Activated naive CD8-positive, alpha-beta T cell treated with anti-CD3 and anti-CD28 coated beads, Interleukin-2, amount 10 ng/mL, durations not matched to agents 7 days and 5 days (primary cell): ENCODE measurements at places on chromosomes 4 and X. TPM values are rescaled to one million over a fixed set of nuclear protein-coding genes. Genes with fewer than 3 reads are reported as not detected.

Gene AMTN
- not detected for total RNA-seq

GRCh38 chr4:35520059-35520458, 724.3 kb downstream of the ARAP2 start:
- no peak for DNase-seq
- H3K4me3 ChIP-seq, result no peak overlapping the region
- H3K27me3 ChIP-seq, result no peaks in the 10 kb centered on the region
- no peaks in the 10 kb centered on the region for H3K4me1 ChIP-seq

Gene NDNF
- 0.11 TPM for total RNA-seq

Gene FGA
- total RNA-seq, result not detected

Gene TMEM271
- total RNA-seq, result not detected

Gene FAM9A
- not detected for total RNA-seq

Gene CCDC120
- total RNA-seq, result 9.0 TPM

GRCh38 chr4:16199093-16199492, 27.2 kb downstream of the TAPT1 start:
- H3K4me1 ChIP-seq, result peaks cover 12% of the 10 kb centered on the region
- DNase-seq, result no peak
- H3K27me3 ChIP-seq, result no peaks in the 10 kb centered on the region
- no peak overlapping the region for H3K27ac ChIP-seq
- no peak overlapping the region for H3K4me3 ChIP-seq
- peaks cover 6% of the 10 kb centered on the region for H3K36me3 ChIP-seq

Gene GRID2
- not detected for total RNA-seq

Gene SLC6A8
- 1.7 TPM for total RNA-seq

GRCh38 chrX:23898412-23898959, 9.3 kb downstream of the APOO start:
- H3K27me3 ChIP-seq, result no peaks in the 10 kb centered on the region
- H3K27ac ChIP-seq, result no peak overlapping the region
- H3K4me1 ChIP-seq, result peaks cover 4% of the 10 kb centered on the region
- no peak for DNase-seq
- no peaks in the 10 kb centered on the region for H3K36me3 ChIP-seq

DNA sequence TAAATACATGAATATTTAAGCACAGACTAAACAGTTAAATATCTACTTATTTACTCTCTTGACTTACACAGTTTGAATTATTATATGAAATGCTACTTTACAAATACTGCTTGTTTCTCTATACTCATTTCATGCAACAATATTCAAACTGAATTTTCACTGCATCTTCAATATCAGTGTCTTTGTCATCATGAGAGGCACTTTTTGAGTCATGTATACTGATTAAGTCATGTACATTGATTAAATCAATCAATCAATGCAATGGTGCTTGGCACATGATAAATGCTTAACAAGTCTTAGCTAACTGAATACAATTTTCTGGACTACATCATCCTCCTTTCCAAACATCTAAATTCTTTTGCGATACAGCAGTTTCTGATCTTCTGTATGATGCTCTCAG, 67.1 kb downstream of the CHM start:
- no peak for DNase-seq
- H3K27me3 ChIP-seq, result no peaks in the 10 kb centered on the region
- H3K4me1 ChIP-seq, result no peaks in the 10 kb centered on the region
- no peak overlapping the region for H3K27ac ChIP-seq
- peaks cover 15% of the 10 kb centered on the region for H3K36me3 ChIP-seq

Gene CTAG2
- total RNA-seq, result 17.1 TPM

- no peaks in the 10 kb centered on the region for H3K4me1 ChIP-seq
- no peak overlapping the region for H3K27ac ChIP-seq
- H3K36me3 ChIP-seq, result no peaks in the 10 kb centered on the region
- H3K4me3 ChIP-seq, result no peak overlapping the region
- no peaks in the 10 kb centered on the region for H3K27me3 ChIP-seq
Observed at GRCh38 chrX:18877469-18877868, 106.4 kb downstream of the PHKA2 start.

DNA sequence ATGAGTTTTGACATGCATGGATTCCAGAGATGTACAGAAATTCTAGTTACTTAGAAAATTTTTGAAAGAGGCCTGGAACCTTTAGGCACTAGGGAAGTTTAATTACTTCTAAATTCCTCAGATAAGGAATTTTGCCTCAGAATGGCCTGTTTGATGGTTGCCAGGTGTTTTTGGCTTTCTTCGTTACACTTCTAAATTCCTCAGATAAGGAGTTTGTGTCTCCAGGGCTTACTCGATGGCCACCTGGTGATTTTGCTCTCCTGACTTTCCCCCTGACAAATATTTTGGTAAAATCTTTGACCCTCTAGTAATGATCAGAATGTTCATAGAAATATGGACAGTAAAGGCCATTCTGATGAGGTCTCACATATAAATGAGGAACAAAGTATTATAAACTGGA, 64.3 kb downstream of the BEX3 start:
- H3K4me3 ChIP-seq, result no peak overlapping the region
- no peak for DNase-seq
- no peak overlapping the region for H3K27ac ChIP-seq
- H3K27me3 ChIP-seq, result no peaks in the 10 kb centered on the region

DNA sequence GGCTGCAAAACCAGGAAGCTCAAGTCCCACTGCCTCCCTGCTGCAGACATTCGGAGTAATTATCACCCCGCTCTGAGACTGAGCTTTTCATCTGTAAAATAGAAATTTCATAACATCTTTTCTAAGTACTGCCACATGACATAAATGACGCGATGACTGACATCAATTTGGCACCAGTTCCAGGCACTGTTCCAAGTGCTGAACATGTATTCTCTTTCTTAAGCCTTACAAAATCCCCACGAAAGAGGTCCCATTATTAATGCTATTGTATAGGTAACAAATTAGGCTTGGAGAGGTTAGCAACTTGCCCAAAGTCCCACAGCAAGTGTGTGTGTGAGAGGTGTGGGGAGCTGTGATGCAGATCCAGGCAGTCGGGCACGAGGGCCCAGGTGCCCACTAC, 56.4 kb downstream of the SLC2A9 start:
- peaks cover 12% of the 10 kb centered on the region for H3K36me3 ChIP-seq
- peaks cover 6% of the 10 kb centered on the region for H3K27me3 ChIP-seq
- DNase-seq, result no peak

DNA sequence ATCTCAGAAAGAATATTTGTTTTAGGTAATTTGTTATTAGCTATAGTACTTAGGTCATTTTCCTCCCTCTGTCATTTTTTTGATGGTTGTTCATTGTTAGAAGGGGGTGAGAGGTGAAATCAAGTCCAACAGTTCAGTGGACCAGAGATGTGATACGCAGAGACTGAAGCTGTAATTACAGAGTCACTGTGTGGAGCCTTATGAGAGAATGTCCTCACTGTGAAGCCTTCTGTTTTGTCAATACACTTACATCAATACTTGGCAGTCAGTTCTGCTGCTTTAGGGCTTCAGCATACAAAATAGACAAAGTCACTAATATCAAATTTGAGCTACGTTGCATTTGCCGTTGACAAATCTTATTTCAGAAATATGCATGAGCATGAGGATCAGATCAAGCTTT, 692.5 kb downstream of the C4orf33 start:
- no peaks in the 10 kb centered on the region for H3K4me1 ChIP-seq
- no peak overlapping the region for H3K4me3 ChIP-seq
- DNase-seq, result no peak
- no peaks in the 10 kb centered on the region for H3K27me3 ChIP-seq
- H3K36me3 ChIP-seq, result no peaks in the 10 kb centered on the region

Gene SASH3
- 239 TPM for total RNA-seq
